ENCODE measurements at places on chromosomes 1 and 21.
A peak's percentile ranks its signal among the peaks of the same experiment; 100 is the strongest.

- no peak overlapping the region for H3K4me3 ChIP-seq
- no peaks in the 10 kb centered on the region for H3K27me3 ChIP-seq
- peak; percentile 22 for DNase-seq
- no peak overlapping the region for H3K27ac ChIP-seq
Measured at GRCh38 chr1:185864889-185865517, 130.8 kb downstream of the HMCN1 start.

GRCh38 chr1:88697503-88697902 lies 13.4 kb downstream of the PKN2 start:
- H3K4me3 ChIP-seq = no peak overlapping the region
- no peak for DNase-seq
- H3K27me3 ChIP-seq = no peaks in the 10 kb centered on the region
- no peak overlapping the region for H3K27ac ChIP-seq
- H3K4me1 ChIP-seq = peaks cover 11% of the 10 kb centered on the region
- H3K36me3 ChIP-seq = no peaks in the 10 kb centered on the region

- H3K27ac ChIP-seq = no peak overlapping the region
- H3K27me3 ChIP-seq = no peaks in the 10 kb centered on the region
- no peak overlapping the region for H3K4me3 ChIP-seq
- H3K4me1 ChIP-seq = no peaks in the 10 kb centered on the region
- no peak for DNase-seq
Measured at GRCh38 chr1:171351961-171352360, 38.0 kb downstream of the FMO4 start.

GRCh38 chr1:197916500-197916983 lies 630 bp upstream of the LHX9 start:
- H3K4me3 ChIP-seq = peak overlapping the region; percentile 57
- DNase-seq = no peak
- H3K4me1 ChIP-seq = peaks cover 16% of the 10 kb centered on the region
- no peaks in the 10 kb centered on the region for H3K36me3 ChIP-seq
- H3K27ac ChIP-seq = no peak overlapping the region
